Activated T-helper 17 cell treated with anti-CD3 and anti-CD28 coated beads, Interleukin-2, amount 50 U/mL, for 72 hours (primary cell): ENCODE measurements at places on chromosomes 13 and 19.

GRCh38 chr19:23101241-23101640 lies 15.6 kb upstream of the ZNF730 start:
- peak; percentile 37 for ATAC-seq

GRCh38 chr13:102369302-102369701 lies 32.5 kb downstream of the FGF14 start:
- no peak for ATAC-seq

- no peak for ATAC-seq
Observed at GRCh38 chr13:76023652-76024051, 387.5 kb downstream of the LMO7 start.

DNA sequence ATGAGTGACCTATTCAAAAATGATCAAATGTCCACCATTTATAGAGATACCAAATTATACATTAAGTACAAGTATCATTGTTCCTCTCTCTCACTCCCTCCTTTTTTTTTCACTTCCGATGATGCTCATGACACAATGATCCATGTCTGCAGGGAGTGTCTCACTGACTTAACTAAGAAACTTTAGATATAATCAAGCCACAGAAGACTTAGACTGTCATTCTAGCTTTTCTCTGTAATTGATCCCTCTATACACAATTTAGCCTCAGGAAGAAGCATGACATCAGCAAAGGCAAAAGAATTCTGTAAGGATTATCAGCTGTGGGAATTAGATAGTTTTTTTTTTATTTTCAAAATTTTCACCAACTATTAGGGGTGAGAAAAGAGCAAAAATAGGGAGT lies 734.9 kb upstream of the PCDH9 start:
- no peak for ATAC-seq

DNA sequence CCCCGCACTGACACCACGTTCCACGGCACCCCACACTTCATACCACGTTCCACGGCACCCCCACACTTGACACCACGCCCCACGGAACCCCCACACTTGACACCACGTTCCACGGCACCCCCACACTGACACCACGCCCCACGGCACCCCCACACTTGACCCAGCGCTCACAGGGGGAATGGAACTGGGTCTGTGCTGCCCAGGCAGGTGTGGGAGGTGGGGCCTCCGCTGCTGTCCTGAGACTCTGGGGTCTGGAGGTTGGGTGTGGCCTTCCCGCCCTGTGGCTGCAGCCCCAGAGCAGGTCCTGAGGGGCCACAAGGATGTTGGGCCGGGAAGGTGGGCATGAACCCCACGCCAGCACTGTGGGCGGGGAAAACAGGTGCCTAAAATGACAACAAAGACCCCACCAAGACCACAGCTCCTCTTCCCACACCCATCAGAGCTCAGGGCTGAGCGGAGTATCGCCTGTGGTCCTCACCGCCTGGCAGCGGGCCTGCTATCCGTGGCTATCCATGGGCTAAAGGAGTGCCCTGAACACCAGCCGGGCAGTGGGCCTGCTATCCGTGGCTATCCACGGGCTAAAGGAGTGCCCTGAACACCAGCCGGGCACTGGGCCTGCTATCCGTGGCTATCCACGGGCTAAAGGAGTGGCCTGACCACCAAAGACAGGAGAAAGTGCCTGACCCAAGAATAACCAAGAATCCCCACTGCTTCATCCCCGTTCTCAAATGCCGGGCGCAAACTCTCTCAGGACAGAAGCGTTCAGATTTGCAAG lies 59.9 kb upstream of the C13orf46 start:
- ATAC-seq = no peak

DNA sequence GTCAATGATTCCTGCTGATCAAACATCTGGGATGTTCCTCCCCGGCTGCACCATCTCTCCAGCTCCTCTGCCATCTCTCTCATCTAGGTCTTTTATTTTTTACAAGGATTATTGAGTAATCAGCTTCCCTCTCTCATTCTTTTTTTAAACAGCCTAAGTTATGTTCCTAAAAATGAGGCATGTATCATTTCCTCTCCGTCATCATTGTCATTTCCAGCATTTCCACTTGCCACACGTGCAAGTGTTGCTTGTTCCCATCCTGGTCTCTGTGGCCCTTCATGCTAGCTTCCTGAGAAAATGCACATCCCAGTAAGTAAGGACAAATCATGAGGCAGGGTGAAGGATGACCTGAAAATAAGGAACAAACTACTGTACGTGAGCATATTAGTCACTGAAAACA lies 102.7 kb upstream of the POSTN start:
- no peak for ATAC-seq

- no peak for ATAC-seq
Observed at GRCh38 chr13:113040031-113040430, 65.6 kb upstream of the F7 start.

GRCh38 chr19:14419106-14419813 lies at the start of gene DDX39A:
DDX39A (minus strand) TSS chr19:14419341; CDS start chr19:14413220, 6,121 bp downstream.
- ATAC-seq = peak; percentile 94

- ATAC-seq = peak; percentile 16
Observed at GRCh38 chr19:18737337-18737953, 53.7 kb downstream of the COMP start.

- no peak for ATAC-seq
Observed at GRCh38 chr13:112978561-112979405, 9.8 kb downstream of the MCF2L start.

DNA sequence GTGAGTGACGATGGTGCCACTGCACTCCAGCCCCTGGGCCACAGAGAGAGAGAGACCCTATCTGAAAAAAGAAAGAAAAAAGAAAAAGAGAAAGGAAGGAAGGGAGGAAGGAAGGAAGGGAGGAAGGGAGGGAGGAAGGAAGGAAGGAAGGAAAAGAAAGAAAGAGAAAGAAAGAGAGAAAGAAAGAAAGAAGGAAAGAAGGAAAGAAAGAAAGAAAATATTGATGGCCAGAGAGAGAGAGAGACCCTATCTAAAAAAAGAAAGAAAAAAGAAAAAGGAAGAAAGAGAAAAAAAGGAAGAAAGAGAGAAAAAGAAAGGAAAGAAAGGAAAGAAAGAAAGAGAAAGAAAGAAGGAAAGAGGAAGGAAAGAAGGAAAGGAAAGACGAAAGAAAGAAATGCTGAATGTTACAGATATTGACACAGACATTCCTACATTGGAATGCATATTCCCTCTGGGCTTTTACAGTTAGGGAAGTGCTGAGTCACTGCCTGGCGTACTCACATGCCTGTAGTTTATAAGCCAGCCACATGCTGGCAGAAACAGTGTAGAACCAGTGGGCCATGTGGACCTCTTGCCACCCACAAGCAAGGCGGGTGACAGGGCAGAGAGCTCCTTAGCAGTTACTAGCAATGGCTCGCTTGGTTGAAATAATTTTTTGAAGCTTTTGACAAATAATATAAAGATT lies 34.6 kb upstream of the SLC46A3 start:
- ATAC-seq = no peak

DNA sequence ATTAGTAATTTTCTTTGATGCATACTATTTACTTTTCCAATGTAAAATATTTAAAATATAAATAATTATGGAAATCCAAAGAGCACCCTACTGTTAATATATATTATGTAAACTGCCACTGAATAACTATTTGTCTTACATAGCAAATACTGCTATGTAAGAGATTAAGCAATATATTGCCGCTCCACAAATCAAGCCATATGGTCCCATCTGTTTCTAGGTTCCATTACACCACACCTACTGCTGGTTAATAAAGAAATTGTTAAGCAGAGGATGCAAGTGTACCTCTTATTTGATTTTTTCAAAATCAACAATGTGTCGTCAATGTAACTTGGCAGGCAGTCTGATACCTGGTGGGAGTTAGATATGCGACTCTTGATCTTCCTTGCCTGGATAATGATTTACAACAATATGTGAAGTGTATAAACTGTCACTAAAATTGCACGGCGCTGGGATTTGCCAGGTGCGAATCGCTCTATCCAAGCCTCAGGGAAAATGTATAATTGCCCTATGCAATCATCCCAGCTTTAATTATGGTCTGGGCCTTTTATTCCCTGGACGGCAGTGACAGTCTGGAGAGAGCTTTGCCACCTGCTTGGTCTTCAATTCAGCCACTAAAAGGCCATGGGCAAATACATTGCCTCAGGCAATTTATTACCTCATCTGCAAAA lies 16.0 kb downstream of the SMAD9 start:
- ATAC-seq = no peak

GRCh38 chr19:51005248-51005647 lies 3.8 kb upstream of the KLK8 start:
- no peak for ATAC-seq

DNA sequence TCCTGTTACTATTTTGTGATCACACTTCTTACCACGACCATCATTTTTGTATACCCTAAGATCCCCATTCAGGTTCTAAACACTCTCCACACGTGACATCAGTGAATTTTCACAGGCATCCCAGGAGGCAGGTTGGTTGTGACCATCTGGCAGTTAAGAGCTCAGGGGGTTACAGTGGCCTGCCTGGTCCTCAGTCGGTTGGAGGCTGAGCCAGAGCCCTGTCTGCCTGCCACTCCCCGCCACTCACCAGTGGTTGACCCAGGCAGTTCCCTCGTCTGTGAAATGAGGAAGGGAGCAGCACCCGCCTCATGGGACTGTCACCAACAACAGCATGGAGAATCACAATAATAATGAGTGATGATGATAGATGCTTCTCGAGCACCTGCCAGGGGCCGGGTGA lies 36.4 kb upstream of the EHD2 start:
- no peak for ATAC-seq

GRCh38 chr19:13633109-13633508 lies 126.8 kb upstream of the CACNA1A start:
- no peak for ATAC-seq

- no peak for ATAC-seq
Observed at GRCh38 chr19:33132021-33132420, at the start of gene WDR88. WDR88 (plus strand) TSS chr19:33132114; CDS start chr19:33132170, 56 bp downstream.
